ENCODE measurements at places on chromosomes 11 and 22.

DNA sequence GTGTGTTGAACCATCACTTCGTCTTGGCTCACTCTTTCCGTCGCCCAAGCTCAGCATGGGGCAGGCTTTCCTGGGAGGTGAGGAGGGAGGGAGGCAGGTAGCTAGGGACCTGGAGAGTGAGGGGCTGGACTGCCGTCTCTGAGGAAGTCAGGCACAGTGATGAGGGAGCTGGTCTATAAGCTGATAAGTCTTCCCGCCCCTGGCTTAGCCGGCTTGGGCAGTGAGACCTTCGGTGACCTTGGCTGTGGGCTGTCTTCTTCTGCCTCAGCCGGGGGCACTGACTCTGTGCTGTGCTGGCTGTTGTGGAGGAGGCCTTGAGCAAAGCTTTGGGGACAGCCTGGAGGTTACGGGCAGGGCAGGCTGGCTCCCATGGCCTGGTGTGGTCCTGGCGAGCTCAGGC, 18.7 kb downstream of the GNAZ start:
- no peak for DNase-seq

DNA sequence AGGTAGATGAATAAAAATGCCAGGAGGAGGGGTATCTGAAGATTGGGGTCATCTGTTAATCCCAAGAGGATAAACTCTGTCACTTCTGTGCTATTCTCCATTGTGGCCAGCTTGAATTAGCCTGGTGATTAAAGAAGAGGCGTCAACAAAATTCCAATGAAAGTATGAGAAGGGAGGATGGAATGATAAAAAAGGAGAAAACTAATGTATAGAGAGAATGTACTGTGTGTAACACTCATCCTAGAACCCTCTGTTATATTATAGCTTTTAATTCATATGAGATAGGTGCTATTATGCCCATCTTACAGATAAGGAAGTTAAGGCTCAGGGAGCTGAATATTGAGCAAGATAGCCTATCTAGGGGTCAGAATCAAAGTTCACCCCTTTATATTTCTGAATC, at the start of gene OR5B21:
TSS of gene OR5B21 (minus strand) at position 101 of the 400 bp plus-strand sequence. CDS start at position 101, 0 bp downstream.
- DNase-seq: no peak

GRCh38 chr11:13970986-13971385, 8.5 kb downstream of the SPON1 start:
- no peak for DNase-seq

DNA sequence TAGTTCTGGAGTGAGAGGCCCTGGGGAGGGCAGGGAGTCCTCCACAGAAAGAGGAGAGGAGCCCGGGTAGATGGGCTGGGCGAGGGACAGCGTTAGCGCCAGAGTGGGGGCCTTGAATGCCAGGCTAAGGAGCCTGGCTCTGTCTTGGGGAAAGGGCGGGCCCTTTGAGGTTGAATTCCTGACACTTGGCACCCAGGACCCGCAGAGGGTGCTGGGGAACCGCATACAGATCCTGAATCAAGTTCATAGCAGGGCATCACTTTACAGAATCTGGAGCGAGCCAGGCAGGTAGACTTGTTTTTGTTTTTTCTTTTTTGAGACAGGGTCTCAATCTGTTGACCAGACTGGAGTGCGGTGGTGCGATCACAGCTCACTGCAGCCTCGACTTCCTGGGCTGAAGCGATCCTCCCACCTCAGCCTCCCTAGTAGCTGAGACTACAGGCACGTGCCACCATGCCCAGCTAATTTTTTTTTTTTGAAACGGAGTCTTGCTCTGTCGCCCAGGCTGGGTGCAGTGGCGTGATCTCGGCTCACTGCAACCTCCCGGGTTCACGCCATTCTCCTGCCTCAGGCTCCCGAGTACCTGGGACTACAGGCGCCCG, 6.1 kb downstream of the CARNS1 start:
- no peak for DNase-seq

GRCh38 chr11:85348945-85349344, 278.2 kb downstream of the DLG2 start:
- DNase-seq: no peak

DNA sequence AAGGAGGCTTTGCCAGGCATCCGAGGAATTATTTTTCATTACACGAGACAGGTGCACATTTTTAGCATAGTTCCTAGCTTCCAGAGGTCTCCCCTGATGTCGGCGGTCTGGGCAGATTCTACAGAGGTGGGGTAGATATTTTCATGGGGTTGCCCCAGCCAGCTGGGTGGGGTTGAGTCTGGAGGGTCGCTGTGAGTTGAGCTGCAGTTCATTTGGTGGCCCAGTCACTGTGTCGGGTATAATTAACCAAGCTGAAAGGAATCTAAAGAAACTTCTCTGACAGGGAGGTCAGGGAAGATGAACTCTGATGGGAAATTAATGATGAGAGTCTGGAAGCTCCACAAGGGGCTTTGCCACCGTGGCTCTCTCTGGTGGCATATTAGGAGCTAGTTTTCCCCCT, 233.7 kb upstream of the NAV2 start:
- DNase-seq: no peak

- DNase-seq: no peak
These were observed 93.7 kb downstream of the STIM1 start for GRCh38 chr11:3949125-3949524.

DNA sequence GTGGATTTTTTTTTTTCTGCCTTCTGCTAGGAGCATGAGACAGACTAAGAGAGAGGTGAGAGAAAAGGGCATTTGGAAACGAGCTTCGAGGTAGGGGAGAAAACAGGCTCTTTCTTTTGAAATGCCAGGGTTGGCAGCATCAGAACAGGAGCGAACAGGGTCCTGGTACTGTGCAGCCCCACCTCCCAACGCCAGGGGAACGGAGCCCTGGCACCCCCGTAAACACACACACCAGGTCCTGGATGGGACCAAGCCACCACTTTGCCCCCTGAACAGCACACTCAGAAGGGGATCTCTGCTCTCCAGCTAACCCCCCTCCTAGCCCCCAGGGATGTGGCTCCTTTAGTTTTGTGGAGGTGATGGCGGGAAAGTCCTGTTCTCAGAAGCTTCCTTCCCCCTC, 127.1 kb downstream of the CTTN start:
- DNase-seq: no peak

GRCh38 chr11:116256215-116256614, 516.6 kb downstream of the BUD13 start:
- no peak for DNase-seq

GRCh38 chr22:35480627-35481550, 59.7 kb upstream of the RASD2 start:
- DNase-seq: no peak

GRCh38 chr11:73969991-73970800, 12.4 kb downstream of the UCP2 start:
- peak; percentile 68 for DNase-seq

DNA sequence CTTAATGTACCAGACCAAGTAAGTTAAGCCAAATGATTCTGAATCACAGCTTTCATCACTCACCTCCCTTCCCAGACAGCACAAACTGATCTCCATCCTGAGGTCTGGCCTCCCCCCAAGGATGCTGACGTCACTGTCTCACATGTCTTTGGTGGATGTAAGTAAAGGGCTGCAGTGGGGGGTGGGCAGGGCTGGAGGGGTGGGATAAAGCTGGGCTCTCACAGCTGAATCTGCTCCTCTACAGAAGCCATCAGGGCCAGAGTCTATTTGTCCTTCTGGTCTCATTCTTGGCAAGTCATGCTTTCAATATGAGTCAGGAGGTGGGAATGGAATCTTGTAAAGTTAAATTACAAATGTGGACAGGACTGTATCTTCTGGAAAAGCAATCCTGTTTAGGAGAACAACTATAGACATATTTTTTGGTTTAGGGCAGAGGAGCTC, 32.7 kb downstream of the P4HA3 start:
- no peak for DNase-seq

- DNase-seq: no peak
These were observed 1.8 kb downstream of the CELF1 start for GRCh38 chr11:47551086-47551485.

DNA sequence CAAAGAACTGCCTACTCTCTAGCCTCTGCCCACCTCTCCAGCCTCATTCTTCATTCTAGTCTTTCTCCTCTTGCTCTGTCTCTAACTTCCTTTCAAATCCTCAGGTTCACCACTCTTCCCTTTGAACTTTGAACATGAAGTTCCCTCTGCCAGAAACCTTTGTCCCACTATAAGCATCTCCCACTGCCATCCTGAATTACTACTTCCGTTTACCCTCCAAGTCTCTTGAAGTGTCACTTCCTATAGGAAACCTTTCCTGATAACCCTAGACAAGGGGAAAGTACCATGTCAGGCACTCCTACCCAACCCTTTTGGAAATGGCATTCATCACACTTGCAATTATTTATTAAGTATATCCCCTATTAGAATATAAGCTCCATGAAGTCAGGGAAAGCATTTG, 3.1 kb downstream of the RAB30 start:
- DNase-seq: no peak

- DNase-seq: no peak
These were observed 38.0 kb downstream of the CLDN25 start for GRCh38 chr11:113817626-113818025.

GRCh38 chr11:102623998-102624397, 1.1 kb downstream of the MMP20 start:
- DNase-seq: no peak

DNA sequence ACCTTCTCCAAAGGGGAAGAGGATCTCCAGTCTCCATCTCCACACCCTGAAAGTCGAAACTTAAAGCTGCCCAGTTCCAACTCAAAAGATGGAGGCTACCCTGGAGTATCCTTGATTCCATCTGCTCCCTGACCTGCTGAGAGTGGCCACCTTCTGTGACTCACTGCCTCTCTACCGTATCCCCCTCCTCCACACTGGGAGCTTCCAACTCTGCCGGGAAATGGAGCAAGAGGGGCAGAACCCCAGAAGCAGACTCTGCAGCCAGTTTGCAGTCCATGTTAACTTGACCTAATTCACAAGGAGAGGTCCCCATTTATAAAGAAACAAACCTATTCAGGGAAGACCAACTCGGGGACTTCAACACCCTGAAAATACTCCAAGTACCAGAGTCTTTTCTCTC, 22.0 kb upstream of the IRAG1 start:
- no peak for DNase-seq

DNA sequence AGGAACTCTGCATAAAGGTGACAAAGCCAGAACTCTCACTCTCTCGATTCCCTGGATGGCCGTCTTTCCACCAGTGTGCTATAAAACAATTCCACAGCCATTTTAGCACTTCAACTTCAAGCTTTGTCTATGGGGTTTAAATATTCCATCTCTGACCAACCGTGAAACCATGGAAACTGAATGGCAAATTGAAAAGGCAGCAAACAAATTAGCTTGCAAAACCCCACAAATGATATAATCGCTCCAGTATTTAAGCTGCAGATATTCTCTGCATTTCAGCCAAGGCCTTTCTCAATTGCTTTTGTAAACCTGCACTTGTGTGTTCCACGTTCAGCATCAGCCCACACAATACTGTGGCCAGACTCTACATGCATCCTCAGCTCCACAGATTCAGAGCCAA, 131.7 kb upstream of the ISX start:
- no peak for DNase-seq

- no peak for DNase-seq
These were observed 290.5 kb downstream of the TENM4 start for GRCh38 chr11:79150320-79150719.

- DNase-seq: no peak
These were observed 926 bp downstream of the PRR5L start for GRCh38 chr11:36296884-36297543.

DNA sequence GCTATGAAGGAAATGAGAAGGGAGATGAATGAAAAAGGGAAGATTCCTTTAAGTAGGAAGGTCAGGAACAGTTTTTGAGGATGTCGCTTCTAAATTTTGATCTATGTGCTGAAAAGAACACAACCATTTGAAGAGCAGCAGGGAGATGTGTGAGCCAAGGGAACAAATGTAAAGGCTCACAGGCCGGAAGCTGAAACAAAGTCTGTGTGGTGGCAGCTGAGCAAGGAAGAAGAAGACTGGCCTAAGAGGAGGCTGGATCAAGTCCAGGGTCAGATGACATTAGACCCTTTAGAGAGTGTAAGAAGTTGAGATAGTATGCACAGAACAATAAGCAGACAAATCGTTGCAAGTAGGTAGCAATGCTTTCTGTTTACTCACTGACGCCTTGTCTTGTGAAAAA, 1631.4 kb upstream of the TENM4 start:
- no peak for DNase-seq

- DNase-seq: peak; percentile 18
These were observed 31.3 kb downstream of the TRAF6 start for GRCh38 chr11:36478700-36479329.

DNA sequence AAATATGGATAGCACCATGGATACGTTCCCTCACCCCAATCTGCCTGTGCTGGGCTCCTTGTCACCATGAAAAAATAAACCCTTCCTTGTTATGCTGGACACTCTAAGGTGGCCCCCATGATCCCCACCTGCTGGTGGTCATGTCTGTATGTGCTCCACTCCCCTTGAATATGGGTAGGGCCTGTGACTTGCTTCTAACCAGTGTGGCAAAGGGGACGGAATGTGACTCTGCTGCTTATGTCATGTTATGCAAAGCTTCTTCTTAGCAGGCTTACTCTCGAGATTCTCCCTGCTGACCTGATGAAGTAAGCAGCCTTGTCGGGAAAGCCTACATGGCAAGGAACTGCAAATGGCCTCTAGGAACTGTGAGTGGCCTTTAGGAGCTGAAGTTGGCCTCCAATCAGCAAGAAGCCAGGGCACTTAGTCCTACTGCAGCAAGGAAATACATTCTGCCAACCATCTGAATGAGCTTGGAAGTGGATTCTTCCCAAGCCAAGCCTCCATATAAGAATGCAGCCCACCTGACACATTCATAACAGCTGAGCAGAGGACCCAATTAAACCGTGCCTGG, 159.9 kb downstream of the CCDC34 start:
- DNase-seq: no peak

GRCh38 chr11:104319396-104319795, 155.4 kb upstream of the PDGFD start:
- no peak for DNase-seq

DNA sequence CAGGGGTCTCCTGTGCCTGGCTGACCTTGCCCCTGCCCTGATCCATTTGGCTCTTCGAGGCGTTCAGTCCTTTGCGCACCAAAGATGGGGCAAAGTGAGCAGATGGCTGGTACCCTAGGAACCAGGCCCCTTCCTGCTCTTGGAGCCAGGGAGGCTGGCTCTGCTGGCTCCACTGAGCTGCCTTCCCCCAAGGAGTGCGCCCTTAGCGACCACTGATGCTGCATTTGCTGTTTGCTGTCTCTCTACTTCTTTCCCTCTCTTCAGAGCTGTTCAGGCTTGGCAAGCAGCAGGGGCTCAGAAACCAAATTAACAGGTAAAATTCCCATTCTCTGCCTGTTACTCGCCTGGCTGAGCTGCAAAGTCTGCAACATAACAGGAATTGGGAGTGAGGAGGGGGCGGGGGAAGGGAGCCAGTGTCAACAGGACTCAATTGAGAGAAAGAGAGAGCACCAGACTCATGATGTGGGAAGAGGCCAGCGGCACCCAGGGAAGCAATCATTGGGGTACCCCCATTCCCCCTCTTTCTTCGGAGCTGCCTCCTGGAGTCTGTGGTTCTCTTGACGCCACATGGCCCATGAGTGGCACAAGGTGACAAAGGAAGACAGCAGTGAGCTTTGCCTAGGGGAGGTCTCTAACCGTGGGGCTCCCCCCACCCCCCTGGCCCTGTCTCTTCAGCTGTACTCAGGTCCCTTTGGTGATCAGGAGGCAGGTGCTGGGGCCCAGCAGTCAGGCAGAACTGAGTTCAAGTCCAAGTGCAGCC, 102.3 kb downstream of the TP53I11 start:
- no peak for DNase-seq
